ENCODE measurements at places on chromosomes 11 and 22. TPM values are rescaled to one million over a fixed set of nuclear protein-coding genes. Genes with fewer than 3 reads are reported as not detected.

- no peak for DNase-seq
Measured at GRCh38 chr11:77732143-77732542, 88.4 kb downstream of the RSF1 start.

GRCh38 chr11:87775036-87775435, 400.2 kb downstream of the RAB38 start:
- DNase-seq, result no peak

DNA sequence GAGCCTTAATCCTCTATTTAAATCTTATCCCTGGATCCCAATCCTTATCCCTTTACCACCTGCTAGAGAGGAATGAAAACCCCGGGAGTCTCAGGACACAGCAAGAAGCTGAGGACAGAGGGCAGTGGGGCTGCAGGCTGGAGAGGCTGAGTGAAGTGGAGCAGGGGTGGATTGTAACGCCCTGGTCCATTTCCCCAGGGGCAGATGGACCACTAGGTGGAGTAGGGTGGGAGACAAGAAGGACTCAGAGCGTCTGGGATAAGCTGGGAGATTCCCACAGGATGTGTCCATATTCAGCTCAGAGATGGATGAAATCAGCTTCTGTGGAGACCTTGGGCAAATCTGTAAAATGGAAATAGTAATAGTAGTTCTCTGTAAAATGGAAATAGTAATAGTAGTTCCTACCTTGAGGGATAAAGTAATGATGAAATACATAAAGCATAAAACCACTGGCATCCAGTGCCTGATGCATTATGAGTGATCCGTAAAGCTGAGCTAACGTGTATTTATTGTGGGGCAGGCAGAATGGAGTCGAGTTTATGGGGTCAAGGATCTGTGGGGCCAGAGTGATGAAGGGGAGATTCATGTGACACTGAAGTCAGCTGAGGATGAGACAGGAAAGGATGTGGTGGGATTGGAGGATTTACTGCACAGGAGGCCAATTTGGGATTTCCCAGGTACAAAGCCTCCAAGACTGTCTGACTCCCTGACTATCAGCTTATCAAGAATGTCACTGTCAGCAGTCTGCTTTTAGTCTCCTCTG, 1.9 kb upstream of the ROBO4 start:
- DNase-seq, result no peak

GRCh38 chr11:57205041-57205641, 23.4 kb downstream of the LRRC55 start:
- DNase-seq, result no peak

DNA sequence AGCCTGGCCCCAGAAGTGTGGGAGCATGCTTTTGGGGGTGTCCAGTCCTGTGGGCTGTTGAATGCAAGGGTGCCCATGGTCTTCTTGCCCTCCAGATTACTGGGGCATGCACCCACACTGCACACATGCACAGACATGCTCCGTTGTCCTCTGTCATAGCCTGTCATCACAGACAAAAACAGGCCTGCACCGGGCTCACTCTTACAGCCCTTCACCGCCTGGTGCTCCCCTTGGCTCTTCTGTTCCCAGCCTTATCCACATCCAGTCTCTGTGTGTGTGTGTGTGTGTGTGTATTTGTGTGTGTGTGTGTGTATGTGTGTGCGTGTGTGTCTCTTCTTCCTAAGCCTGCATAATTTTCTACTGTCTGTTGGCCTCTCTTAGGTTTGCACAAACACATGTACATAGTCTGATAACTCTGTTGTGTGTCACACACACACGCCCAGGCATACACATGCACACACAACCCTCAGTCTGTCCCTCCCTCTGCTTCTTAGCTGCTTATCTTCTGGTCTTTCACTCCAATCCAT, 23.4 kb upstream of the NECTIN1 start:
- DNase-seq, result no peak

GRCh38 chr22:20429254-20430100, 8.1 kb downstream of the SCARF2 start:
- peak; percentile 30 for DNase-seq

ZNF215 gene
- polyA plus RNA-seq, result 3.3 TPM

RAB39A gene
- polyA plus RNA-seq, result not detected

DNA sequence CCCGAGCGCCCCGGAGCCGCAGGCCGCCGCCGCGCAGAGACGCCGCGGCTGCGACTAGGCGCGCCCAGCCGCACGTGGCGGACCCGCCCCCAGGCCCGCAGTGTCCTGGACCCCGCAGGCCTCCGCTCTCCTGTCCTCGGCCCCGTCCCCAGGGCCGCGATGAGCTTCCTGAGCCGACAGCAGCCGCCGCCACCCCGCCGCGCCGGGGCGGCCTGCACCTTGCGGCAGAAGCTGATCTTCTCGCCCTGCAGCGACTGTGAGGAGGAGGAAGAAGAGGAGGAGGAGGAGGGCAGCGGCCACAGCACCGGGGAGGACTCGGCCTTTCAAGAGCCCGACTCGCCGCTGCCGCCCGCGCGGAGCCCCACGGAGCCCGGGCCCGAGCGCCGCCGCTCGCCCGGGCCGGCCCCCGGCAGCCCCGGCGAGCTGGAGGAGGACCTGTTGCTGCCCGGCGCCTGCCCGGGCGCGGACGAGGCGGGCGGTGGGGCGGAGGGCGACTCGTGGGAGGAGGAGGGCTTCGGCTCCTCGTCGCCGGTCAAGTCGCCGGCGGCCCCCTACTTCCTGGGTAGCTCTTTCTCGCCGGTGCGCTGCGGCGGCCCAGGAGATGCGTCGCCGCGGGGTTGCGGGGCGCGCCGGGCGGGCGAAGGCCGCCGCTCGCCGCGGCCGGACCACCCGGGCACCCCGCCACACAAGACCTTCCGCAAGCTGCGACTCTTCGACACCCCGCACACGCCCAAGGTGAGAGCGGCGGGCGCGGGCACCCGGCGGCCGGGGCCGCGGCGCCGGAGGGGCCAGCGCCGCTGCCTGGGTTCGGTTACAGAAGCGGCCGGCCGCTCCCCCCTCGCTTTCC, 528 bp downstream of the WEE1 start:
- DNase-seq, result no peak

DNA sequence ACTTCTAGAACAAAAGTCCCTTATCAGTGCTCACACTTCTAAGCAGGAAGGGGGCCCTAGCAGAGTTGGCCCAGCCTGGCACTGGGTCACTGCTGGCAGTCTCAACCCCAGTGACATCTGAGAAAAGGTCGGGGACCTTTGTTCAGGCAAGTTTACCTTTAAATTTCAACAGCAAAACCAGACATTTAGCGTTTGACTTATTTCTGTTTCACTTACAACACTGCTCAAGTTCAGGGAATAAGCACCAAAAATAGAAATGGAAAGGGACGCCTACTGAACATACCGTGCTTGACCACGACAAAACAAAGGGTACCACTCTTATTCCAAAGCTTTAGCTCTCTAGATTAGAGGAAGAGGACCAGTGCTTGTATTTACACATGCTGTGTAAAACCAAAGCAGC, 26.2 kb downstream of the PITPNB start:
- no peak for DNase-seq

GRCh38 chr22:43191831-43192230, 4.9 kb upstream of the TTLL12 start:
- no peak for DNase-seq

DNA sequence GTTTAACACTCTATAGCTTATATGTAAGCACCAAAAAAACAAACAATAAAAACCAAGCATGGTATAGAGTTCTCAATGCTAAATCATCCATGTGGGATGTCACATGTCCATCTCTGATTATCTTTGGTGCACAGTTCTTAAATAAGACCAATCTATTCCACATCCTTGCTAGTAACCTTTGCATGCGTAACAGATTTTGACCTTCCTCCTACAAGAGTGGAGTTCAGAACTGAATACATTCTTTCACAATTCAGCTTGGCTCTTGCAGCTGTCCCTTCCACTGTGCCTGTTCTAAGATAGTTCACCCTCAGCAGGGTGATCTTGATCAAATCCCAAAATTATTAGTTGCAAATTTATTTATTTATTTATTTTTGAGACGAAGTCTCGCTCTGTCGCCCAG, 21.1 kb downstream of the PRR14L start:
- no peak for DNase-seq

PIWIL4 gene
- polyA plus RNA-seq, result 0.37 TPM

GRCh38 chr11:17516551-17517150, 27.6 kb downstream of the USH1C start:
- no peak for DNase-seq
